ENCODE measurements at places on chromosomes 12 and 14.

GRCh38 chr12:15829255-15829654, 40.1 kb upstream of the EPS8 start:
- no peak for DNase-seq

GRCh38 chr14:54809767-54810166, 92.9 kb downstream of the GCH1 start:
- DNase-seq = no peak

- no peak for DNase-seq
Measured at GRCh38 chr14:22333422-22334274, 255.4 kb downstream of the DAD1 start.

- peak; percentile 97 for DNase-seq
Measured at GRCh38 chr12:22729957-22730443, 105.0 kb downstream of the ETNK1 start.

- DNase-seq = peak; percentile 40
Measured at GRCh38 chr12:94222351-94223084, 74.1 kb downstream of the PLXNC1 start.

DNA sequence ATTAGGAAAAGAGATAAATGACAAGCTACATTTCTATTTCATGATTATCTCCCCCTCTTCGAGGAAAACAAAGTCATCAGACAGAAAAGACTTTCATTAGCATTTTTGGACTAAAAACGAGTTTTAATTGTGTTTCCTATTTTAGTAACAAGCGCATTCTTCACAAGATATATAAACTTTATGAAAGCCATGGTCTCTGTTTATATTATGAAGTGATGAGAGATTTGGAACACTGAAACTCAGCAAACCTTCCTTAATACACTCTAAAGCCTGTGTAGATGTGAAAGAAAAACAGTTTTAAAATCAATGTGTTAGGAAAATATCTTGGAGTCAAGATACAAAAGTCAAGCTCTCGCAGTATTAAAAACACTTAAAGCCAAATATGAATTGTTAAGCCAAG, 539.1 kb downstream of the LRFN5 start:
- no peak for DNase-seq

GRCh38 chr12:31835276-31835882, 106.6 kb upstream of the AMN1 start:
- DNase-seq = peak; percentile 56

DNA sequence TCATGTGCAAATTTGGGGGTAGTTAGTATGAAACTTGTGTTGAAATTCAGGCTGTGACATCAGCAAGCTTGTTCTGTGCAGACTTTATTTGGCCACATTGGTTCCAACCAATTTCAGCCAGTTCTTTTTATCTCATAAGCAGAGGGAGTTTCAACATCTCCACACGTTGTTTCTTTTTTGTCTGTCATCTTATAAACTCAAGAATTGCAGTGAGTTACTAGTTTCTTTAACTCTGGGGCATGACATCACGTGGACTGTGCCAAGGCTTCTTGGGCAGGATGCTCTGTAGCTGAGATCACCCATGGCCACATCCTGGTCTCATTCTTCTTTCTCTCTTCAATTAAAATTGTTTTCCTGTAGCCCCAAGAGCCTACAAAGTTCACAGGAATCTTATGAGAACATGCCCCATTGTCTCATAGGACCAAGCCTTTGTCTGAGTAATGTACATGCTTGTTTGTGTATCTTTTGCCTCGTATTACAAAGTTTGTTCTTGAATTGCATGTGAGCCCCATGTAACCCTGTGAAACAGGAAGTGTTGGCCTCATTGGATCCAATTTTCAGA, 982.0 kb upstream of the TMEM132C start:
- DNase-seq = peak; percentile 55

DNA sequence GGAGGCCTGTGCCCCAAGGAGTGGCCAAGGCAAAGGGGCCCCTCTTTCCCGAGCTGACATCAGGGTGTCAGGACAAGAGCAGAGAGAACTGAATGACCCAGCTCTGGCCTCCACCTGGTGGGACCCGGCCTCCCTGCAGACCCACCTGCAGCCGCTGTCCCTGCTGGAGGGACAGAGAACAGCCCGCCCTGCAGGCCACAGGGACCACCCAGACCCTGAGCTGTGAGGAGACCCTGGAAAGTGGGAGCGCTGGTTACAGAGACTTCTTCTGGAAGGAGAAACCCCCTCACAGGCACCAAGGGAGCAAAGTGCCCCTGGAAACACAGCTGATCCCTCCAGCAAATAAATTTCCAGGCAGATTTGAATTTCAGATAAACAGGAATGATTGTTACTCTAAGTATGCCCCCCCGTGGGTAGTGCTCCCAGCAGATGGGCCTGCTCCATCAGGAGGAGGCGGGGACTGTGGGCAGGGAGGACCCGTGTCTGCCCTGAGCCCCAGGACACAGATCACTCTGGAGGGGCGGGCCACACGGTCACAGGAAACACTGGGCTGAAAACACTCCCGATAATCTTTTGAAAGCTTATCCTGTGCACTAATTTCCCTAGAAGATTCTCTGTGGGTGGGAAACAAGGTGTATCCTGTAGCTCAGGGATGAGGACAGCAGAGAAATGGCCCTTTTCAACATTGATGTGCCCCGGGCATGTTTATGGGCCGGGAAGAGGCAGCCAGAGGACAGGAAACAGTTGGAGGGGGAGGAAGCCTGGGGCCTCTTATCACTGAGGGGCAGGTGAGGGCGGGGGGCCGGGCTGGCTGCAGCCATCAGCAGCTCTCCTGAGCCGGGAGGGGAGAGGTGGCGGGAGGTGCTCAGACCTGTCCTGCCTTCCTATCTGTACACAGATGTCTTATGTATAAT, 276.0 kb downstream of the ADGRD1 start:
- no peak for DNase-seq

- DNase-seq = peak; percentile 37
Measured at GRCh38 chr14:71400871-71401321, 493.6 kb downstream of the PCNX1 start.

DNA sequence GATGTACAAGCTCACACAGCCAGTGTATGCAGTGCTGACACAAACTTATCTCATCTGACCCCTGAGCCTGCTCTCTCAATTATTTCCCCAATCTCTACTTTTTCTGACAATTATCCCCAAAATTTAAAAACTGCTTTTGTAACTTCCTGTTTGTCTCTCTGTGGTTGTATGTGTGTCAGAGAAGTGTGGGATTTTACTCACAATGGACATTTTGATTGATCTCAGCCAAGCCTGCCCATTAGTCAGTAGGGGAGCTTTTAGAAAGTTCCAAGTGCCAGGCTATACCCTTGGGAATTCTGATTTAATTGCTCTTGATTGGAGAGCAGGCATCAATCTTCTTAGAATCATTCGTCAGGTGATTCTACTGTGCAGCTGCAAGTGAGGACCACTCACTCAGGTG, 64.9 kb upstream of the LMNTD1 start:
- DNase-seq = no peak

DNA sequence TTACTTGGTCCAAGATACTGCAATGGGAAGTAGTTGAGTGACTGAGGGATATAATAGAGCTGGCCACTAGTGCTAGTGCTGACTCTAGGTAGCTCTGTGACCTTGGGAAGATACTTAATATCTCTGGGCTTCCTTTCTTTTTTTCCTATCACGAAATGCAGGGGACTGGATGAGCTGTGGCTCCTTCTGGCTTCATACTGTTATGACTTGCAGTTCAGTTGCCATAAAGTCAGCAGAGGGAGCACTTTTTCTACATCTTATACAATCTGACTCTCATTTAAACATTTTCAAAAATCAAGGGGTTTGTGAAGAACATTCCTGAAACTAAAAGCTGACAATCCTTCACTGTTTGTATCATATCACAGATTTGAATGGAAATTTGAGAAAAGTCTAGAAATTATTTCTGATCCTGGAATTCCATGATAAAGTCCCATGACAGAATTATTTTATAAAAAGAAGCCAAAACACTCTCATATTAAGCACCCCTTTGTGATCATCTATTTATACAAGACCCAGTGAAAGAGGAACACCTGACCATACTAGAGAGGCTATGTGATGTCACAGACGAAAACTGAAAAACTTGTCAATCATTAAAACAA, 5.3 kb downstream of the BHLHE41 start:
- peak; percentile 41 for DNase-seq

DNA sequence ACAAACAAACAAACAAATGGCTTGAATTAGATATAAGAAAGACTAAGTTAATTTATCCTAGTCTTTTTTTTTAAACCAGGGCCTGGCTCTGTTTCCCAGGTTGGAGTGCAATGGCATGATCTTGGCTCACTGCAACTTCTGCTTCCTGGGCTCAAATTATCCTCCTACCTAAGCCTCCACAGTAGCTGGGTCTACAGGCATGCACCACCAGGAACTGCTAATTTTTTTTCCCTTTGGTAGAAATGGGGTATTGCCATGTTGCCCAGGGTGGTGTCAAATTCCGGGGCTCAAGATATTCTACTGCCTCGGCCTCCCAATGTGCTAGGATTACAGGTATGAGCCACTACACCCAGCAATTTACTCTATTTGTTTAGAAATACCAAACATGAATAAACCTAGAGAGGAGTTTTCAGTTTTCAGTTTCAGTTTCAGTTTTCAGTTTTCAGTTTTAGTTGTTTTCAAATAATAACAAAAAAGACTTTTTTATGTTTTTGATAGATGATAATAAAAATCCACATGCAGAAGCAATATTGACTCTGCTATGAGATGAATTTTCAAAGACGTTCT, 817.0 kb downstream of the FLRT2 start:
- no peak for DNase-seq

DNA sequence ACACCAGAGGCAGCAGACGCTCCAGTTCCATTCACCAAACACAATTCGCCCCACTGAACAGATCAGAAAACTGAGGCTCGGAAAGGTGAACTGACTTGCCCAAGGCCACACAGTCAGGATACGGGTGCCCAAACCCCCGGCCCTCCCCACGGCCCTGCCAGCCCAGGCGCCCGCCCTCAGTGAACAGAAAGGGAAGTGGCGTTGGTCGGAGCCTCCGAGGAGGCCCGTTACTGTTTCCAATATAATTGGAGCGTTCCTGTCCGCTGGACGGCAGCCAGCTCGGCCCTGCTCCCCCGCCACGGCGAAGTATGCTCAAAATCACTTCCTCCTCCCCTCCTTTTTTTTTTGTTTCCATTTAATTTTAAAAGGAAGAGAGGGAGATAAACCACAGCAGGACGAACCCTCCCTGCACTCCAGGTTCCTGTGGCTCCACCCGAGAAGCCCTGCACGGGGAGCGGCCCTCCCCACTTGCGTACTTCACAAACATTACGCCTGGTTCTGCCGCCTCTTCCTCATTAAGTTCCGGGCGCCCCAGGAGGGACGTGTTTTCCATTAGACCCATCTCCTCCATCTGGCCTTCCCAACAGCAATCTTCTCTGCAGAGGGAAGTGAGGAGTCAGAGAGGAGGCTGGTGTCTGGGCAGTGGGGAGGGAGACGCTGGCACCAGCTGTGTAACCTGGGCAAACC, 61.1 kb downstream of the NCOR2 start:
- peak; percentile 91 for DNase-seq

GRCh38 chr12:125145196-125145595, 80.0 kb downstream of the AACS start:
- DNase-seq = no peak

DNA sequence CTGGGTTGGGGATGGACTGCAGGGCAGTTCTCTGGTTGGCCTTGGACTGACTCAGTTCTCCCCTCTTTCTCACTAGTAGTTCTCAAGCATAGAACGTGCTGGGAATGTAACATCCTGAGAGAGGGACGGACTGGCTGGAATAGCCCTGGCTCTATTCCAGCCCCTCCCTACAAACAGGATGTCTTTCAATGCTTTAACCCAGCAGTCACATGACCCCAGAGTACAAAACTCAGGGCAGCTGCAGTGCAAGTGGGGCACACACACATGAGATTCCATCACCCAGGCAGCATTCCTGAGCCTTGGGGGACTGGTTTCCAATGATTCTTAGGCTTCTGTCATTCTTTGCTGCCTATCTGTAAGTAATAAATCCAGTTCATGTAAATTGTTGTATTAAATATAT, 1.6 kb upstream of the ACOT6 start:
- DNase-seq = no peak

GRCh38 chr14:33386781-33387180, 448.1 kb downstream of the NPAS3 start:
- DNase-seq = no peak

DNA sequence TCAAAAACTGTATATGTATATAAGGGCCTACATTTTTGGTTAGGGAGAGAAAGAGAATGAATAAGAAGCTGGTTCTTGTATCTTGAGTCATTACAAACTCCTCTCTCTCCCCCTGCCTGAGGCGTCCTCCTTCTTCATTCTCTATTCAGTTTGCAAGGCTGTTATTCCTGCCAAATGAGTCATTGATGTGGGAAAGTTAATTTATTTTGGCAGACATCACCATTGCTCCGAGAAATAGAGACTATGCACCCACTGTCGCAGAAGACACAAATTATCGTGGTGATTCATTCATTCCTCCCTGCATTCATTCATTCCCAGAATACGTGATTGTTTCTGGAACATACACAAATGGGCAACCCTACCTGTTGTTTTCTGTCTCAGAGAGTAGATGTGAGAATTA, 112.5 kb upstream of the MED13L start:
- DNase-seq = no peak

Data from MV-4-11 (cell line).